ENCODE measurements at places on chromosomes 5 and 9.

- DNase-seq, result no peak
These were observed 6.4 kb downstream of the GRIA1 start for GRCh38 chr5:153496835-153497234.

- DNase-seq, result no peak
These were observed 252.8 kb downstream of the PSAT1 start for GRCh38 chr9:78549711-78550110.

GRCh38 chr5:120677481-120677880 is 213.4 kb downstream of the PRR16 start:
- DNase-seq, result no peak

DNA sequence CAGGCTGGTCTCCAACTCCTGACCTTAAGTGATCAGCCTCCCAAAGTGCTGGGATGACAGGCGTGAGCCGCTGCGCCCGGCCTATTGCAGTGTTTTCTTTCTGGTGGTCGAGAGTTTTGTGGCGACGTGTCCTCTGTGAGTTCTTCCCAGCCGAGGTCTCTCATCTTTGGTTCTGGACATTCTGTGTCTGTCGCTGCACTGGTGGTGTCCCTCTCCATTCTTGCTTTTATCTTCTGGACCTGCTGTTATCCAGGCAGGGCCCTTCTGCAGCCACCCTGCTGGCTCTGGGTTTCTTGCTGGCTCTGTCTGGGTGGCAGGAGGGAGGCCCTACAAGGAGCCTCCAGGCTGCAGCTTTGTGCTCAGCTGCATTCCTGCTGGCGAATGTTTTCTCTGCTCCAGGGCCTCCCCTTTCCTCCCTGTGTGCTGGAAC is 49.1 kb upstream of the EXOC3 start:
- no peak for DNase-seq

DNA sequence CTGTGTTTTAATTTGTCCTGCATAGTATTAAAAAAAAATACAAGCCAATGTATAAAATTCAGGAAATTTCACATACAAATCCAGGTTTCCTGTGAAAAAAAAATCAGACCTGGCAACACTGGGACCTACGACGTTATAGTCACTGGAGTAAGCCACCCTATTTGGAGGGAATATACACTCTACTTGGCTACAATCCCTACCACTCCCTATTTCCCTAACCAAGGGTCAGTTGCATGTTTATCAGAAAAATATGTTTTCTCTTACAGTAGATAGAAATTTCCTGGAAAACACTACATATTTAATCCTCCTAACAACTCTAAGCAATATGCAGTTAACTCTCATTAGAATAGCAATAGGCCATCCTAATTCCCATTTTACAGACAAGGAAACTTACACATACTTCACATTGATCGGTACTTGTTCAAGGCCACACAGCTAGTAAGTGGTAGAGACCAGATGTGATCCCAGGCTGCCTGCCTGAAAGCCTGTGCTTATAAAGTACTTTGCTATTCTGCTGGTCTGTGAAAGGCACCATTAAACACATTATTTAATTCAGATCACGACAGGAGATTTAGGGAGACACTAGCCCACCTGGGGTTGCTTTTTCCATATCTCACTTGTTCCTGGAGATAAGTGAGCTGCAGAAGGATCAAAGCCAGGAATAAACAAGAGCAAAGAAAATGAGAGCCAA is 70.8 kb downstream of the MFAP3 start:
- no peak for DNase-seq

- DNase-seq, result no peak
These were observed 336.8 kb upstream of the RFX3 start for GRCh38 chr9:3862561-3862960.

All from activated T-helper 9 cell treated with anti-CD3 and anti-CD28 coated beads, Interleukin-2, amount 50 U/mL, for 16 hours (primary cell).